ENCODE measurements at places on chromosomes 2 and 18.
A peak's percentile ranks its signal among the peaks of the same experiment; 100 is the strongest.

GRCh38 chr2:71898375-71898774 lies 249.3 kb downstream of the CYP26B1 start:
- DNase-seq: no peak

- no peak for DNase-seq
Measured at GRCh38 chr2:72579591-72580180, 246.1 kb downstream of the EXOC6B start.

GRCh38 chr18:25743646-25744151 lies 346.7 kb downstream of the SS18 start:
- DNase-seq: no peak

- no peak for DNase-seq
Measured at GRCh38 chr2:29165362-29166241, 50.4 kb downstream of the CLIP4 start.

DNA sequence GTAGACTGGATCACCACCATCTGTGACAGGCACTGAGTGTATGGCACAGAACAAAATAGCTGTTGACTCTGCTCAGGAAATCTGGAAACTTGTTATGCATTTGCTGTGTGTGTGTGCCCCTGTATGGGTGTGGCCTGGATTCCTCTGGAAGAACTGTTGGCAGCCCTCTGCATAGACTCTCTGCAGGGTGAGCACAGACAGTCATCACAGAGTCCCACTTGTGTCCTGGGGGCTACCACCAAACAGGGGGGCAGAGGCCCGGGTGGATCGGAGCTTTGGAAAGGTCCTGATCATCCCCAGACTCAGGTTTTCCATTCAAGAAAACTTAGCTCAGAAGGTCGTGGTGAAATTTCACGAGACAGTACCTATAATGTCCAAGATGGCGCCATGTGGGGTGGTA lies 258.6 kb downstream of the SOX11 start:
- DNase-seq: no peak

GRCh38 chr18:49377742-49378141 lies 82.7 kb downstream of the DYM start:
- DNase-seq: no peak

GRCh38 chr2:51722311-51722710 lies 690.4 kb upstream of the NRXN1 start:
- no peak for DNase-seq

GRCh38 chr18:13597068-13597467 lies 129.3 kb downstream of the FAM210A start:
- DNase-seq: no peak

- DNase-seq: peak; percentile 14
Measured at GRCh38 chr18:12659904-12660605, 2.1 kb upstream of the SPIRE1 start.

DNA sequence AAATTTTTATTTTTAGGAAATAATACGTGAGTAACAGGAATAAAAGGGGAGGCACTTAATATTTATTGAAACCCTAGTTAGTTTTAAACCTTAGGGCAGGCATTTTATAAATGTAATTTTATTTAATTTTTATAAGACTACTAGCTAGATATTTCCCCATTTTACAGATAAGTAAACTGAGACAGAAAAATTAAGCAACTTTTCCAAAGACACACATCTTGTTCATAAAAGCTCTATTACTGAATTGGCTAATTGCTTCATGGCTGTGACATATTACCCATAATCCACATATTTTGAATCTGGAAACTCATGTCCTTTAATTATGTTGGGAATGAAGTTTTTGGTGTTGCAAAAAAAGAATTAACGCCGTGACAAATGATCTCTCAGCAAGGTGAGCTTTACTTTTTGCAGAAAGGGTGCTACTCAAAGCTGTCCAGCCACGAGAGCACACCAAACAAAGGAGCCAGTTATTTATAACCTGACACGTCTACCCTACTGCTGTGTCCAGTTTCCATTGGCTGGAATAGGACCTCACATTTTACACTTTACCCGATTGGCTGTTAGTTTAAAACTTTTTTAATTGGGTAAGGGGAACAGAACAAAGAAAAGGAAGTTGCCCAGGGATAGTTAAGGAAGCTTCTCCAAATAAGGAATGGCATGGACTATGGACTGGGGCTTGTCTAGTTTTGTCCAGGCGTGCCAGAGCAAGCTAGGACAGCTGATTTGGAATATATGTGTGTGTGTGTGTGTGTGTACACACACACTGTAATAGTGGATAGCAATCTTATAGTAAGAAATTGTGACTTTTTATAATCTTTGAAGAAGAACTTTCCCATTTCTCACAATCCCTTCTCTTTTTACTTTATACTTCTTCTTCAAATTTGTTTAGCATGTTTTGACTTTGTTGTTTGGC lies 54.2 kb downstream of the COMMD1 start:
- DNase-seq: no peak

DNA sequence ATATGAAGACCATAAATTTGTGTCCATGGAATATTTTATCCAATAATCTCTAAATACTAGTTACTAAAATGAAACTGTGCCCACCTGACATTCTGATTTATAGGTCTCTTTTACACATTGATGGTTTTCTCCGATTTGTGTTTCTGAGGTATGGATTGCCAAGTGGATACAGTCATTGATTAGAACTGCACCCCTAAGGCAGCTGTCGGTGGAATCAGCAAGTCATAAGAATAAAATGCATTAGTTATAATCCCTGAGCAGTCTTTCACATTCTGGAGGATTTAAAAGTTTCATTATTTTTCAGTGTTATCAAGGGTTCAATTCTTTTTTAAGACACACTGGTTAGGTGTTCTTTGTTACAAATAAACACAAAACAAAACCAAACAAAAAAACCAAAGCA lies 6.0 kb downstream of the CAVIN2 start:
- no peak for DNase-seq

DNA sequence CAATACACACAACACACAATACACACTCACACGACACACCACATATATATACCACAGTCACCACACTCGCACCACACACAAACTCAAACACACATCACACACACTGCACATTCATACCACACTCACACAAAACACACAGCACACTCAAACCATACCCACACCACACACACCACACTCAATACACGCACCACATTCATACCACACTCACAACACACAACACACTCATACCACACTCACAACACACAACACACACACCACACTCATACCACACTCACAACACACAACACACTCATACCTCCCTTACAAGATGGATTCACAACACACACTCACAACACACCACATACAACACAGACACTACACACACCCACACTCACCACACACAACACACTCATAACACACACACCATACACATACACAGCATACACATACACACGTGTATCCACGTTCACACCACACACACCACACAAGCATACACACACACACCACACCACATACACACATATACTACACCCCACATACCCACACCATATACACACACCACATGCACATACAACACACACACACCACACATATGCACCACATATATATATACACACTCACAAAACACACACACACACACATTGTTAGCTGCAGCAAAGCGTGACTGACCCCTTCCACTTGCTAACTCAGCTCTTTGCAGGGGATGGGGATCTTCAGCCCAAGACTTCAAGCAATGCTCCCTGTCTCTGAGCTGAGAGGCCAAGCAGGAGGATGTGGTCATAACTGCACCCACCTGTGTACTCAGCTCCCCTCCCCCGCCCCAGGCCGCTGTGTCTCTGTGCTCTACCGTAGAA lies 59.0 kb downstream of the SDC1 start:
- no peak for DNase-seq

DNA sequence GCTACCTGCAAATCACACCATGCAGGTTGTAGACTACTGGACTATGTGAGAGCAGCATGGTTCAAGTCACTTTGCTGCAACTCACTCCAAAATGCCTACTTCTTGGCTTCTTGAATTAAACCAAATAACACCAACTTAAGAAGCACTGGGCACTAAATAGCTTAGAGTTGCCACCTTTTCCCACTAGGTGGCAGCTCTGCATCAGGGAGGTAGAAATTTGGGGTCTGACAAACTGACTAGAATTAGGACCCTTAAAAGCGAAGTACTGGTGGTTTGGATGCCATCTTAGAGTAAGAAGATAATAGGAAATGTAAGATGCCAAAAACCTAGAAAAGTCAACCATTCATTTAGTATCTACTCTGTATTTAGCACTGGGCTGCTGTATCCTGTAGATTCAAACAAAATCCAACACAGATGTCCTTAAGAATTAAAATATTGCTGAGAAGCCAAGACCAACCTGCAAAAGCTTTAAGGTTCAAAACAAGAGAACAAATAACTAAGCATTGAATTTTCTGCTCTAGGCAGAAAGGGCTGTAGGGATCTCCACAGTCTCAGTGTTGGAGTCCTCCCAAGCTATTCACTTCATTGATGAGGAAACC lies 65.5 kb downstream of the CCBE1 start:
- no peak for DNase-seq

GRCh38 chr2:224252631-224253030 lies 149.3 kb downstream of the FAM124B start:
- no peak for DNase-seq

DNA sequence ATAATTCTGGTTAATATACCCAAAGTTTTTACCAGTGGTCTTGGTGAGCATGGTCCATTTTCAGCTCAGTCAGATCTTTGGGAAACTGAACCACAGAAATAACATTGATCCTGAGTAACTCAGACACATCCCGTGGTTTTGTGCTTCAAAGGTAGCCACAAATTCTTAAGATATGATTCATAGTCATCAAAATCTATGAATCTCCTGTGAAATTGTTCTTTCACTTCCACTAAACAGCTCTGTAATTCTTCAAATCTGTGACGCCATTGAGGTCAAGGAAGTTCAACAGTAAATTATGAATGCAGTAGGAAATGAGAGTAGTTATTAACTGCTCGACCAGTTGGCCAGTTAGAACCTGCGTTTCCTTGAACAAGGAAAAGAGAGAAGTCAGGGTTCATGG lies 147.3 kb downstream of the IRS1 start:
- no peak for DNase-seq

GRCh38 chr18:28287146-28287545 lies 110.2 kb upstream of the CDH2 start:
- no peak for DNase-seq

DNA sequence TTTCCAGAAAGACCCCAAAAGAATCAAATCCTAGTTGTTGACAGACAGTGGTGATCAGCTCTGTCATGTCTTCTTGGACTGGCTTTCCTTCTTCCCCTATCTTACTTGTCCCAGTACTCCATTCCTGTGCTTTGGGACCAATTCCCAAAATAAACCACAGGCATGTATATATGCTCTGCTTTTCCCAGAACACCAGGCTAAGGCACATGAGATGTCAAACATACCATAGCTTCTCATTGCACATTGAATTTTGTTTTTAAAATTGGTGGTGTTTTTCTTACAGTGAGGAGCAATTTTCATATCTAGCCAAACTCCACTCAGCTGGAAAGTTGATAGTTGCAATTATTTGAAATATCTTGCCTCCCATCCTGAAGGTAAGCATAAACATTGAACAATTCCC lies 88.9 kb upstream of the RGPD4 start:
- DNase-seq: no peak

DNA sequence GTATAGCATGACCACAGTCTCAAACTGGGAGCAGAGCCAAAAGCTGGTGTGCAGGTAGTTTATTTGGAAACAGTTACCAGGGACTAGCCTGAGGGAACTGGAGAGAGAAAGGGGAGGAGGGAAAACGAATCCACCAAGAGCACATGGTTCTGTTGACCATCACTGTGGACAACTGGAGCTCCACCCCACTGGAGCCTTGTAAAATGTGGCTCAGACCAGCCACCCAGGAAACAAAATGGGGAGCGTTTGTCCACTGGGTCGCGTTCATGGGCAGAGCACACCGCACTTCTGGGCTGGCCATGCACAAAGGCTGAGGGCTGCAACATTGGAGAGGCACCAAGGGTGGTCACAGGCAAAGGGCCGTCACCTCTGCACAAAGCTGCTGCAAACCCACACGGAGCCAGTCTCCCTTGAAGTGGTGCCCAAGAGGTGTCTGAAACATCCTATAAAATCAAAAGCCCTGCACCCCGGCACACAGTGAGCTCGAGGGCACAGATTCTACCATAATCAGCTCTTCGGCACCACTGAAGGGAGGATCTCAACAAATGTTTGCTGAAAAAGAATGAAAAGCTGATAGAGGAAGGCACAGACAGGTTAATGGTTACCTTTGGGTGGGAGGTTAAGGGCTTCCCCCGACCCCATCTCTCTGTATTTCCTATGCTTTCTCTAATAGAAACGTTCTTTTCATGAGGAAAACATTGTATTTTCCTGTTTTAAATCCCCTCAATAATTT lies 192.9 kb downstream of the INHBB start:
- no peak for DNase-seq

- DNase-seq: no peak
Measured at GRCh38 chr2:218959761-218960308, 369 bp downstream of the CDK5R2 start.

- DNase-seq: peak; percentile 11
Measured at GRCh38 chr2:164430166-164430783, 191.0 kb downstream of the GRB14 start.

DNA sequence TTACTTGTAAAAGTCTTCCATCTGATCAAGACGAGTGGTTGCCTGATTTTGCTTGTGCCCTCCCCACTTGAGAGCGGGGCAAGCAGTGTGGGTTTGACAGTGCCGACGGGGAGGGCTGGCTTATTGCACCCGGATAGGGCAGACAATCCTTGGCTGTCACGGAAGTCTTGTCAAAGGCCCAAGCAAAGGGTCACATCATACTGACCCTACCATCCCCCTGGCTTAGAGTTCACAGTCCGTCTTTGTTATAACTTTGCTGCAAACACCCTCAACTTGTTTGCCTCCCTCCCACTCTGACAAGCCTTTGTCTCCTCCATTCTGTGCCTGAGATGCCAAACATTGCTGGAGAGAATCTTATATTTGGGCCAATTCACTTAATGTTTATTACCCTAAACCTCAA lies 165.9 kb upstream of the MSH6 start:
- DNase-seq: no peak

- DNase-seq: no peak
Measured at GRCh38 chr2:64400105-64400728, 53.7 kb upstream of the LGALSL start.

- DNase-seq: no peak
Measured at GRCh38 chr2:106886916-106887758, 1.2 kb upstream of the ST6GAL2 start.

GRCh38 chr2:226911932-226912331 lies 76.1 kb downstream of the RHBDD1 start:
- DNase-seq: no peak
